ENCODE measurements at places on chromosomes 7 and 10. TPM values are rescaled to one million over a fixed set of nuclear protein-coding genes. Genes with fewer than 3 reads are reported as not detected.

Gene LRIT1
- not detected for total RNA-seq

Gene LIPM
- total RNA-seq, result not detected

Gene WNT8B
- total RNA-seq, result not detected

Gene RHBDD2
- 15.8 TPM for total RNA-seq

GRCh38 chr7:29408841-29409243, 154.8 kb upstream of the PRR15 start:
- no peak overlapping the region for H3K4me3 ChIP-seq
- no peak overlapping the region for H3K27ac ChIP-seq
- no peaks in the 10 kb centered on the region for H3K27me3 ChIP-seq

- H3K4me3 ChIP-seq, result no peak overlapping the region
- no peaks in the 10 kb centered on the region for H3K4me1 ChIP-seq
- H3K27ac ChIP-seq, result no peak overlapping the region
Measured at GRCh38 chr7:31791881-31792280, 104.9 kb downstream of the PPP1R17 start.

GRCh38 chr7:25964483-25964991, 187.5 kb upstream of the NFE2L3 start:
- peak; percentile 28 for DNase-seq
- H3K36me3 ChIP-seq, result no peaks in the 10 kb centered on the region
- H3K27ac ChIP-seq, result peak overlapping the region; percentile 25
- H3K4me1 ChIP-seq, result no peaks in the 10 kb centered on the region

DNA sequence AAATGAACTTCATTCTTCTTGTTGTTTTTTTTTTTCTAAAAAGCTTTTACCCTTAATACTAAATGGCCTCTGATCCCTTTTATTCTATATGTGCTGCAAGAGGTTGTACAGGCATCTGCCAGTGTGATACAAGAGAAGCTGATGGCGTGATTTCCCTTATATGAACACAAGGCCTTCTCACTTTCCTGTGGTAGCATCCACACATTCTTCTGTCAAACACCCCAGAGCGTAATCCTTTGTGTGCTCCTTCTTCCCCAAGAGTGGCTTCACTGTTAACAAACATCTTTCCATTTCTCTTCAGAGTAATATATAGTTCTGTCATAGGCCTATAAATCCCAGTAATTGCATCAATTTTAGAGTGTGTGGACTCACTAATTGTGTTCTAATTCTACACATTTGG, 86.3 kb upstream of the CAPZA2 start:
- no peaks in the 10 kb centered on the region for H3K36me3 ChIP-seq
- H3K4me1 ChIP-seq, result peaks cover 52% of the 10 kb centered on the region
- no peak for DNase-seq
- no peak overlapping the region for H3K4me3 ChIP-seq
- no peaks in the 10 kb centered on the region for H3K27me3 ChIP-seq

- no peaks in the 10 kb centered on the region for H3K36me3 ChIP-seq
- H3K4me3 ChIP-seq, result no peak overlapping the region
- peak; percentile 33 for DNase-seq
- H3K27ac ChIP-seq, result no peak overlapping the region
Measured at GRCh38 chr10:69685802-69686585, 55.9 kb downstream of the FAM241B start.

GRCh38 chr10:112230325-112230988, 46.9 kb upstream of the GPAM start:
- peaks cover 7% of the 10 kb centered on the region for H3K4me1 ChIP-seq
- no peaks in the 10 kb centered on the region for H3K27me3 ChIP-seq
- no peak overlapping the region for H3K4me3 ChIP-seq
- H3K27ac ChIP-seq, result no peak overlapping the region

- peaks cover 6% of the 10 kb centered on the region for H3K36me3 ChIP-seq
- H3K27ac ChIP-seq, result no peak overlapping the region
- H3K4me3 ChIP-seq, result no peak overlapping the region
- no peaks in the 10 kb centered on the region for H3K4me1 ChIP-seq
- H3K27me3 ChIP-seq, result no peaks in the 10 kb centered on the region
Measured at GRCh38 chr7:4079956-4080355, 602.1 kb upstream of the FOXK1 start.

DNA sequence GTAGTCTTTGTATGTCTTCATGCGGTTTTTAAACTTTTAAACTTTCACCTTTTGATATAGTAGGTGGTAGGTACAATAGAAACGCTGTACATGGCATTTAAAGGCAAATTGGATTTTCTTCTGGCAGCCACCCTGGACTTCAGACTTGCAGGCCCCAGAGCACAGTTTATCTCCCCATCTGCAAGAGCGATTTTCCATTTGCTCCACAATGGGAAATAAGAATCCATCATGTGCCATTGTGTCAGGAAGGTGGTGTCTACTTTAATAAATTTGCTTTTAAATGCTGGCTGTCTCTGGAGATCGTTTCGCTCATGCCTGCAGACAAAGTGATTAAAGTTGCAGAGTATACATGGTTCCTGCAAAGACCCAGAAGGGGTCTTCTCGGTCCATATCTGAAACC, 38.9 kb downstream of the UNC5B start:
- H3K27ac ChIP-seq, result no peak overlapping the region
- H3K27me3 ChIP-seq, result no peaks in the 10 kb centered on the region
- DNase-seq, result no peak
- no peak overlapping the region for H3K4me3 ChIP-seq
- peaks cover 25% of the 10 kb centered on the region for H3K4me1 ChIP-seq

GRCh38 chr7:119630406-119630969, 642.5 kb upstream of the KCND2 start:
- no peak for DNase-seq
- no peaks in the 10 kb centered on the region for H3K4me1 ChIP-seq
- H3K36me3 ChIP-seq, result no peaks in the 10 kb centered on the region
- H3K27me3 ChIP-seq, result no peaks in the 10 kb centered on the region
- H3K4me3 ChIP-seq, result no peak overlapping the region

GRCh38 chr10:32047881-32048280, 8.3 kb downstream of the KIF5B start:
- no peak overlapping the region for H3K27ac ChIP-seq
- no peak for DNase-seq
- no peak overlapping the region for H3K4me3 ChIP-seq
- peaks cover 51% of the 10 kb centered on the region for H3K36me3 ChIP-seq
